ENCODE measurements at places on chromosomes 3 and 15.

GRCh38 chr3:15654127-15654526 lies 52.6 kb downstream of the BTD start:
- no peak for DNase-seq

DNA sequence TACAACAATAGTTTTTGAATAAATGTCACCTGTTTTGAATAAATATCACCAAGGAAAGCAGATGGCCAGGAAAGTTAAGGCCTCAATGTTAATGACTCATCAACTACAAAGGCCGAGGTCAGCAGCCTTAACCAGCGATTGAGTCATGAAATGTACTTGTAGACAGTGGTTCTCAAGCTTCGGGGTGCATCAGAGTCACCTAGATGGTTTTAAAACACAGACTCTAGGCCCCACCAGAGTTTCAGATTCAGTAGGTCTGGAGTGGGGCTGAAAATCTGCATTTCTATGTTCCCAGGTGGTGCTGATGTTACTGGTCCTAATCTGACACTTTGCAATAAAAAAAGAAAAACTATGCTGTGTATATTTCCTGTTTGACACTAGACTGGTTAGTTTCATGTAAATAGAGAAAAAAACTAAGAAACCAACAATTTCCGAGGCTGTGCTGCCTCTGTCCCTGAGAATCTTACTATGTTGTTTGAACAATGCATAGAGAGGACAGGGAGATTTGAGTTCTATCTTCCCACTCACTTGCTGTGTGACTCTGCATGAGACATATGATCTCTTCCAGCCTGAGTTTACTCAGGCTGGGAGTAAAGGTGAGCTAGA lies 9.8 kb downstream of the RAB27A start:
- DNase-seq: no peak

DNA sequence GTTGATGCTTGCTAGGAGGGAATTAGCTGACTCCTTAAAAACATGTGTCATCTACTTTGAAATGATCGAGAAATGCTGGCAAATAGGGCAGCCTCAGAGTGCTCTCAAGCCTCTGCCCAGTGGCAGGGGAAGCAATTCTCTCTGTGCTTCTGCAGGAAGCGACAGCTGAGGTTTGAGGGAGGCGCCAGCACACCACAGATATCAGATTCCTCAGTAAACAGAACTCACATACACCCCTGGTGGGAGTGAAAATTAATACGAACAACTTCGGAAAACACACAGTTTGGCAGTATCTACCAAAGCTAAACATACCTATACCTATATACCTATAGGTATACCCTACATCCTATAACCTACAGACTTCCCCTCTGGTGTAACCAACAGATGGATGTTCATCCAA lies 61.3 kb downstream of the NSMCE3 start:
- DNase-seq: peak; percentile 8

- DNase-seq: no peak
Observed at GRCh38 chr15:71237456-71238188, 122.4 kb downstream of the THSD4 start.

GRCh38 chr15:80199869-80200268 lies 47.1 kb downstream of the FAH start:
- DNase-seq: no peak
